ENCODE measurements at places on chromosomes 3 and 15.

DNA sequence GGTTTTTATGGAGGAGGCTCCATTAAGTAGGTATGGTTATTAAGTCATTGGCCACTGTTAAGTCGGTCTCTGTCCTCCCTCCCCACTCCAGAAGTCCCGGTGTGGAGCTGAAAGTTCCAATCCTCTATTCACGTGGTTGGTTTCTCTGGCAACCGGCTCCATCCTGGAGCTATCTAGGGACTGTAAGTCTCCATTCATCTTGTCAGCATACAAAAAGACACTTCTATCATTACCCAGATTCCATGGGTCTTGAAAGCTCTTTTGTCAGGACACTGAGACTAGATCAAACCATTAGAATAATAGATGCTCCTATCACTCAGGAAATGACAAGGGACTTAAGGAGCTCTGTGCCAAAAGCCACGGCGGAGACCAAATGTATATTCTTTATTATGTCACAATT lies 110.3 kb downstream of the PIK3CB start:
- no peak for DNase-seq

- DNase-seq: peak; percentile 89
Measured at GRCh38 chr3:185645596-185646381, 59.7 kb downstream of the SENP2 start.

DNA sequence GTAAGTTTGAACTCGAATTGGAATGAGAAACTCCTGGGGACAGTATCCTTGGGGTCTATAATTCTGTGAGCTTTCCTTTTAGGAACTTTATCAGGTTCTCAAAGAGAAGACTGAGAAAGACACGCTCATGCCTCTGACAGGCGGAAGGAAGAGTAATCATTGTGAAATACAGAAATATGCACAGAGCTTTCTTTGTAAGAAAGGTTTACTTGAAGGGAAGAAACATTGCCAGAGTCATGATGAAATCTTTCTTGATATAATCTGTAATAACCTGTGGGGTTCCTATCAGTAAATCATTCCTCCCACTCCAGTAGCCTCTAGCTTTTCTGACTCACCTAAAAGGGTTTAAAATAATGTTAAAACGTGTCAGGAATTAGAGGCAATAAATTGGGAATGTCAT lies 83.6 kb upstream of the CCDC39 start:
- DNase-seq: no peak

DNA sequence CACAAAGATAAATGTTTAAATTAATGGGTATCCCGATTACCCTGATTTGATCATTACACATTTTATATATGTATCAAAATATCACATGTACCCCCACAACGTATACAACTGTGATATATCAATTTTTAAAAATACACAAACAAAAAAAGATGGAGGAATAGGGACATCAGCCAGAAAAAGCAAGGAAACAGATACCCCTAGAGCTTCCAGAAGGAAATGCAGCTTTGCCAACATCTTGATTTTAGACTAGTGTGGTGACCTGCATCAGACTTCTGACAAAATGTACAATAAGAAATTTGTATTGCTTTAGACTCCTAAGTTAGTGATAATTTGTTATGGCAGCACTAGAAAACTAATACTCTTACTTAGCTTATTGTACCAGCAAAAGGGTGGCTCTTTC lies 483.8 kb downstream of the TUSC7 start:
- DNase-seq: peak; percentile 0

GRCh38 chr15:39738998-39739397 lies 43.6 kb downstream of the FSIP1 start:
- no peak for DNase-seq
